Activated naive CD4-positive, alpha-beta T cell treated with anti-CD3 and anti-CD28 coated beads for 36 hours (primary cell): ENCODE measurements at places on chromosomes 16 and 17.

GRCh38 chr17:59753522-59754467 is 46.3 kb downstream of the VMP1 start:
- no peak for DNase-seq

DNA sequence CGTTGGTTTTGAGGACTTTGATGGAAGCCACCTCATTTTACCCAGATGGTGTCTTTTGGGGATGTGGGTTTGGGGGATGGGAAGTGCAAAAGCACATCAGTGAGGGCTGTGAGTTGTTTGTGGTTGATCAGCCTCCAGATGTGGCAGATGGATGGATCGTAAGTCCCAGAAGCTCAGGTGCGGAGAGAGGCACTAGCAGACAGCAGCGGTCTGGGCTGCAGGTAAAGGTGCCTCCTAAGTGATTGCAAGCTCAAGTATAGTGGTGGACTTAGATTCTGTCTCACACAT is 18.0 kb downstream of the HS3ST3B1 start:
- peak; percentile 61 for DNase-seq

- DNase-seq = no peak
Measured at GRCh38 chr17:63447471-63448009, 1.4 kb upstream of the CYB561 start.

DNA sequence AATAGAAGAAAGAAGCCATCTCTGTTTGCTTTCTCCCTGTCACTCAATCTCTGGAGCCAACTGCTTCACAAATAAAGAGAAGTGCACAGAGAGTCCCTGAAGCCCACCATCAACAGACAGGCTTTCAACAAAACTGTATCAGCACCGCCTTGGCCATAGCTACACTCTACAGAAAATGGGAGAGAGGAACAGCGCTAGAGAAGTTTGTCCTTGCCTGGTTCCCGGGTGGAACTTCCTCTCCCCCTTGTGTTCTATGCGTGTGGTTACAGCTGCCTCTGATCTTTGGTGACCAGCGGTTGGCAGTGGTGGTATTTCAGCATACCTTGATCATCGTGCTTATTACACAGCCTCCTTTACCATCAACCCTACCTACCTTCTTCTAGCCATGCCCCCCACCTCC is 91.4 kb upstream of the CCL2 start:
- no peak for DNase-seq

DNA sequence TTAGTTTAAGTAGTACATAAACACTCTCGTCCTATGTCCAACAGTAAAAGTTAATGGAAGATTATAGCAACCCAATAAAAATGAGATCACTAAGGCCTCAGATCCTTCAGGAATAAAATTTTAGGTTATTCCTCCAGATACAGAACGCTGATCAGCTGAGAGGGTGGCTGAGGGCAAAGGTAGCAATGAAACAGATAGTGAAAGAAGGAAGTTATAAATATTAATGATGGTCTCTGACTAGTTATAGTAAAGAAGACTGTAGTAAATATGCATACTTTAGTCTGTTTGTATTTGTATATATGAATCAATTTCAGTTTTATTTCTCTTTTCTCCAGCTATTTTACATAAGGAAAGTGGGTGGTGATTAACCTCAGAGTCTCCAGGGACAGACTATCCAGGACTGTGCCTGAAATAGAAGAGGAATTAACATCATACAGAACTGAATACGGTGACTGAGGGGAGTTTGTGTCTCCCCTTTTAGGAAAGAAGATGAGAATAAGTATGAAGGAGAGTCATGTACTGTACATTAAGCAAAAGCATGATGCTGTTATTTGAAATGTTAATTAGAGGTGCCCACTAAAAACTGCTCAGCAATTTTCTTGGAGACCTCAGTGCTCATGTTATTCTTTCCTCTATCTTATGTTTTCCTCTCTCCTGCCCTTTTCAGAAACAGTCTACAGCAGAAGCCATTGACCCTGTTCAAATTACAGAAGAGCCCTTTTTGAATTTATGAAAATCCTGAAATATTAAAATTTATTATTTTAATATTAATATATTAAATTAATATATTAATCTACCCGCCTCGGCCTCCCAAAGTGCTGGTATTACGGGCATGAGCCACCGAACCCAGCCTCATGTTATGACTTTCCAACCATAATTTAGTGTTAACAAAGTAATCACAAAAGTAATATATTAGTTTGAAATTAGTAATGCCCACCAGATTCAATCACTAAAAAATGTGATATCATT is 36.5 kb upstream of the DHRS7B start:
- no peak for DNase-seq

GRCh38 chr16:85385463-85386331 is 227.4 kb upstream of the GSE1 start:
- no peak for DNase-seq

GRCh38 chr17:56373981-56374833 is 219.3 kb upstream of the NOG start:
- DNase-seq = no peak

DNA sequence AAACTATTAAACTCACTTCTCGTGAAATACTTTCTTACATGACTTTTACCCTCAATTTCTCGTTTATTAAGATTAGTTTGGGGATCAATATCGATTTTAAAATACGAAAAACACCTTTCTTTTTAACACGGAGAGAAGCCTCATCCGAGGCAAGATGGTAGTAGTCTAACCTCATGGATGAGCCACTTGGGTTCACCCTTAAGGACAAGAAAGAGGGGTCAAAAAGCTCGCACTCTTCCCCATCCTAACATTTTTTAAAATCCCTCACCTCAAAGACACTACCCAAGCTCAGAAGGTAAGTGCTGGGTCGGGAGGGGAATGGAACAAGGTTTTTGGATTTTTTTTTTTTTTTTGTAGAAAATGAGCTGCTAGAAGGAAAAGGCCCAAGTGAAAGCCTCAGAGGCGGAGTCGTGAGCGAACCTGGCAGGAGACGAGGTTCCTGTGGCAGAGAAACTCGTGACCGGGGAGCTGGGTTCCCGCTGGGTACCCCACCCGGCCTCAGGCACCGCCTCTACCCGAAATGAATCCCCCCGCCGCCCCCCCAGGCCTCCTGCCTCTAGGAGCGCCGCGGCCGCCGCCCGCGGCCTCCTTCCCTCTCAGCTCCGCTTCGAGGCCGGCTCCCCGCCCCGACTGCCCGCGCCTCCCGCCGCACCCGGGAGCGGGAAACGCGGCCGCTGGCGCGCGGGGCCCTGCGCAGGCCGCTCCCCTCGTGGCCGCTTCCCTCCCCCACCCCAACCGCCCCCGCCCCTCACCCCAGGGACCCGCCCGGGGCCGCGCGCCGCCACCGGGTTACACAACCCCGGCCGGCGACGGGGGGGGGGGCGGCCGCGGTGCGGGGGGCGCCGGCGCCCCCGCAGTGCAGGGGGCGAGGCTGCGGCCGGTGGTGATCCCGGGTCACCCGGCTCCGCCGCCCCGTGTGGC is 1.6 kb downstream of the NUFIP2 start:
- peak; percentile 63 for DNase-seq

DNA sequence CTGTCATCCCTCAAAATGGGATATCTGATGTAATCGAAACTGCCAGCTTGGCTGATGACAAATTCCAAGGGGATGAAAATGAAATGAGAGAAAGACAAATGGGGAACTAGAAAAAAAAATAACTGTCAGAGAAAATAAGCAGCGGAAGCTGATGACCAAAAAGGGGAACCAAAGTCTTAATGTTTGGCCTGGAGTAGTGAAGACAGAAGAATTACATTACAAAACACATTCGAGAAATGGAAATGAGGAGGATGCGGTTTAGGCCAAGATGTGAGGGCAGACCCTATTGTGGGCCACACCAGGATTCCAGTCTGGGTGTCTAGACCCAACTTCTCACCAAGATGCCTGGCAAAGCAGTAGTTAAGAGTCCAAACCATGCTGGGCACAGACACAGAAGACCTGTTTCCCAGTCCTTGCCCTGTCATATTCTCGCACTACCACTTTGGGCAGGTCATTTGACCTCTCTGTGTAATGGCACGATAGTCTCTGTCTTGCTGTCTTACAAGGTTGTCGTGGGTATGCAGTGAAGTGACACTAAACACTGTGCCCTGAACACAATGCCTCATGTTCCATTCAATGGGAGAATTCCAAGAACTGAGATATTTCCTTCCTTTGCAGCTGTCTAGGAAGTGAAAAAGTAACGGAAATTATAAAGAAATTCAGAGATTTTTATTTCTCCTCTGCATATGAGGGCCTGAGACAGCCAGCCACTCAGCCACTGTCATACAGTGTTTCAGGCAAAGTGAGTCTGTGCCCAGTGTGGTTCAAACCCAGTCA is 12.3 kb upstream of the CCL2 start:
- no peak for DNase-seq

- DNase-seq = no peak
Measured at GRCh38 chr17:42629411-42630009, 20.0 kb downstream of the TUBG1 start.

- DNase-seq = no peak
Measured at GRCh38 chr17:63265526-63265925, 180.6 kb downstream of the CYB561 start.

DNA sequence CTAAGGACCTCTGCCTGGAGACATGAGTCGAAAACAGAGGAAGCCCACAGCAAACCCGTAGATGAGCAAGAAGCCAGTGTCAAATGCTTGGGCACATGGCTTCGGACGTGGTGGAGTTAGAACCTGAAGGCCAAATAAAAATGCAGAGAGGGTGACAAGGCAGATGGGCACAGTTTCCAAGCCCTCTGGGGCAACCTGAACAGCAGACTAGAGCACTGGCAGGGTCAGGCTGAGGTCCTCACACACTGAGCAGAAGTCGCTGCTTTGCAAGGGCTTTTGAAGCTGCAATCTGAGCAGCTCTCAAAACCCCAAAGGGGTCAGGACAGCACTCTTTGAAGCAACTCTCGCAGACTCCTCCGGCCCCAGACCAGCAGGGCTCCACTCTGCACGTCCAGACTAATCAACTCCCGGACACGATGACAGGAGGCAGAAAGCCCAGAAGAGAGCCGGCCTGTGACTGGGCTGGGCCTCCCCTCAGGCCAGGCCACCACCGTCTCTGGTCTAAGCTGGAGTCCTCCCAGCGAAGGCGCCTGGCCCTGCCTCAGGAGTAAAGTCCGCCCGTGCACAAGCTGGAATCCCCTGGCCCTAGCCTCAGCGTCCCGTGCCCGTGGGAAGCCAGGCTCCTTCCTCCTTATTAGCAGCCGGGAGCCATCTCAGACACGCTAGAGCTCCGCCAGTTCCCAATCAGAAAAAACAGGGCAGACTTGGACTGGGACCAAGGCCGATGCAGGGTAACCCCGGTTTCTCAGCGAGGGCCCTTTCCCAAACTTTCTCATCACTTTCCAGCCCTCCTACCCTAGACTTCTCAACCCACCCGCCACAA is 924 bp downstream of the SMARCD2 start:
- peak; percentile 41 for DNase-seq
